T follicular helper cell (primary cell): ENCODE measurements at places on chromosomes 16 and 17.

- no peak for DNase-seq
Observed at GRCh38 chr17:27345141-27345904, 51.4 kb downstream of the WSB1 start.

GRCh38 chr16:30079480-30079879 lies 3.7 kb downstream of the PPP4C start:
- no peak for DNase-seq

- DNase-seq, result no peak
Observed at GRCh38 chr16:64065523-64065922, 1056.3 kb downstream of the CDH11 start.

GRCh38 chr17:73360961-73361761 lies 49.4 kb upstream of the CDC42EP4 start:
- no peak for DNase-seq

DNA sequence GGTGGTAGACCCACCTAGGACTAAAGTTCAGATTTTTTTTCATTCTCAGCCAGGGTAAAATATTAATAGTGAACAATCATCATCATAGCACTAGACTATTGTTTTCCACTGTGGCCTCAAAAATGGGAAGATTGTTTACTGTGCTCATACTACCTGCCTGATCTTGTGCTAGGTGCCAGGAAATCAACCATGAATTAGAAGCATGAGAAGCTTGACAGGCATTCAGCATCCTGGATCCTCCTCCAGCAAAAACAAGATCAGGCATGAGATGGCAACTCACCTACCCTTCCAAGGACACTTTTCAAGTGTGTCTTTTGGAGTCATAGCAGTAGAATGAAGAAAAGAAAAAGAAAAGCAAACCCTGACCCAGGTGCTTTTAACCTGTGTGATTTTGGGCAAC lies 174.2 kb downstream of the CYLD start:
- DNase-seq, result no peak

- DNase-seq, result no peak
Observed at GRCh38 chr16:68197250-68197649, 38.7 kb downstream of the ESRP2 start.

GRCh38 chr16:89300311-89300975 lies 82.9 kb downstream of the ZNF778 start:
- no peak for DNase-seq

DNA sequence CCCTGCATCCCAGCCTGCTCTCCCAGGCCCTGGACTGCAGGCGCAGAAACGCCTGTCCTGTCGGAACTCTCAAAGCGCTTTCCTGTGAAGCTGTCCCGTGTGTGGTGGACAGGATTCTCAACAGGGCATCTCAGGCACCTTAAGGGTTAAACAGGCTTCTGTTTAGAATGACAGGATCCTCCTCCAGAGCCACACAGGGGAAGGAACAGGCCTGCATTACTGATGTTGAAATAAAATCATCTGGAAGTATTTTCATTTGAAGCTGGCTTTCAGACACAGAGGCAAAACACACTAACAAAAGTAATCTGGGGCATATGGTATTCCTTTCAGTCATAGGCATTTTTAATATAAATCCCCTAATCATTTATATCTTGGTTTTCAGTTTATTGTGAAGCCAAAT lies 7.4 kb downstream of the HS3ST3A1 start:
- no peak for DNase-seq

GRCh38 chr17:59121901-59122480 lies 15.3 kb upstream of the TRIM37 start:
- no peak for DNase-seq

- DNase-seq, result no peak
Observed at GRCh38 chr17:27976331-27976730, 66.1 kb upstream of the NLK start.

DNA sequence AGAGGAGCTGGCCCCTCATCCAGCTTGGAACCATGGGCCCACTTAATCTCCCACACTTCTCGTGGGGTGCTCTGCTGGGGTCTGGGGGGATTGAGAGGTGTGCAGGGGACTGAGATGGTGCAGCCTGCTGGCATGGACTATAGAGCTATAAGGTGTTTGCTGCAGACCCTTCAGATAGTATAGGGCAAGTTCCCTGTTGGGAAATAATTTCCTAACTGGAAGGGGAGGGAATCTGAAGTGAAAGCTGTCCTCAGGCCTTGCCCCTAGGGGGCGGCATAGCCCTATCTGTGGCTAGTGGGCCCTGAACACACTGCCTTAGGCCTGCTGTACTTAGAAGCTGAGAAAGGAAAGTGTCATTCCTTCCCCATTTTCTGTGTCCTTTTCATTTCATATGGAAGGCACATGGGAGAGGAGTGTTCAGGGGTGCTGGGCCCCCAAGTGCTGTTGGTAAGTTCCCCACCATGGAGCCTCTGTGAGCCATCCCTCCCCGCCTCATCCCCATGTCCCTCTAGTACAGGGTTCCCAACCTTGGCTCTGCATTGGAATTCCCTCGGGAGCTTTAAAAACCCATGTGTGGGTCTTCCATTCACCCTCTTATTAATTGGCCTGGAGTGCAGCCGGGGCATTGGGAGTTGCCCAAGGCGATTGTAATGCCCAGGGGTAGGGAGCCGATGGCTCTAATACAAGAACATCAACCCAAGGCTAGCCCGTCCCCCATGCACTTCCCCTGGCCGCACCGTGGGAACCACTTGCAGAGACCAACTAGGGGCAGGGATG lies 19.7 kb downstream of the GOSR2 start:
- DNase-seq, result peak; percentile 11

GRCh38 chr17:21452377-21453143 lies 76.4 kb downstream of the KCNJ12 start:
- peak; percentile 8 for DNase-seq

DNA sequence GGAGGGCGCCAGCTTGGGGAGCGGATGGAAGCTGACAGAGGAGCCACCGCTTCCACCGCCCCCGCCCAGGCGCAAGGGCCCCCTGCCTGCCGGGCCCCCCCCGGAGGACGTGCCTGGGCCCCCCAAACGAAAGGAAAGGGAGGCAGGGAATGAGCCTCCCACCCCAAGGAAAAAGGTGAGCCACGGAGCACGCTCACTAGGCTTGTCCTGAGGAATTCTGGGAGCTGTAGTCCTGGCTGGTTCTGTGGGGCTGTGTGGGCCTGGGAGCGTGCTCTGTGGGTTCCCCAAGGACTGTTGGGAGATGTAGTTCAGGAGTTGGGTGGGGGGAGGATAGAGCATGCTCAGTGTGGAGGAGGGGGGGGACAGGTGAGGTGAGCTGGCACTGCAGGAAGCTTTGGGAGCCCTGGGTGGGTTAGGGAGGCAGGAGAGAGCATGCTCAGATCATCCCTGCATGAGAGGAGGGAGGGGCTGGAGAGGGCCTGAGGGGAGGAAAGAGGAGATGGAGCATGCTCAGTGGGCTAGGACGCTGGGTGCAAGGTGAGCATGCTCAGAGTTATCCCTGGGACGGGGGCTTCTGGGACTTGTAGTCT lies 4.5 kb downstream of the FBXL19 start:
- no peak for DNase-seq

- no peak for DNase-seq
Observed at GRCh38 chr17:72967977-72968585, 124.4 kb downstream of the SLC39A11 start.

GRCh38 chr16:12240036-12240435 lies 263.5 kb downstream of the SNX29 start:
- no peak for DNase-seq

DNA sequence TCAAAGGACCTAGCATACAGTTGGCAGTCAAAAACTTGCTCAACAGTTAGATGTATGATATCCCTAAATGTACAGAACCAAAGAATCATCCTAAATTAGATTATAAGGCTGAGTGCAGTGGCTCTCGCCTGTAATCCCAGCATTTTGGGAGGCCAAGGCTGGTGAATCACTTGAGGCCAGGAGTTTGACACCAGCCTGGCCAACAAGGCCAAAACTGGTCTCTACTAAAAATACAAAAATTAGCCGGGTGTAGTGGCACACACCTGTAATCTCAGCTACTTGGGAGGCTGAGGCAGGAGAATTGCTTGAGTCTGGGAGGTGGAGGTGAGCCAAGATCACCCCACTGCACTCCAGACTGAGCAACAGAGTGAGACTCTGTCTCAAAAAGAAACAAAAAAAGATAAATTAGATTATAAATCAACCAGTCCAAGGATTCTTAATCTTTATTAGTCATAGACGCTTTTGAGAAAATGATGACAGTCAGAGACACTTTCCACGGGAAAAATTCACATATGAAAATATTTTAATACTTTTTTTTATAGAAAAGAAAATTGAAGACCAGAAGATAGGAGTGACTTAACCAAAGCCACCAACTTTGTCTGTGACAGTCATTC lies 77.6 kb downstream of the MMD start:
- no peak for DNase-seq

GRCh38 chr16:15682105-15682570 lies 32.1 kb downstream of the NDE1 start:
- peak; percentile 18 for DNase-seq

DNA sequence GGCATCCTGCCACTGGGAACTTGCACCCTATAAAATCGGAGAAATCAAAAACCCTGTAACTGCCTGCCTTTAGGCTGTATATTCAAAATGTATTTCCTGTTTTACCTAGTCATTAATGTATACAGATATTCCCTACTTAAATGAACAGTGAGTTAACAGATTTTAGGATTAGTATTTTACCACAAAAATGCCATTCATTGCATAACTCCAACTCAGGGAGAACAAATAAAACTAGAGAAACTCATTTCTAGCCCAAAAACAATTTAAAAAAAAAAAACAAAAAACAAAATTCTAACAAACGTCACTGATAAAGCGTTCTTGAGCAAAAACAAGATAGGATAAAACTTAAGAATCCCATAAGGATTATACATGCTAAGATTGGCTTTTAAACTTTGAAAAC lies 3.7 kb upstream of the DHX33 start:
- no peak for DNase-seq
